ENCODE measurements at places on chromosomes 12 and 14.

DNA sequence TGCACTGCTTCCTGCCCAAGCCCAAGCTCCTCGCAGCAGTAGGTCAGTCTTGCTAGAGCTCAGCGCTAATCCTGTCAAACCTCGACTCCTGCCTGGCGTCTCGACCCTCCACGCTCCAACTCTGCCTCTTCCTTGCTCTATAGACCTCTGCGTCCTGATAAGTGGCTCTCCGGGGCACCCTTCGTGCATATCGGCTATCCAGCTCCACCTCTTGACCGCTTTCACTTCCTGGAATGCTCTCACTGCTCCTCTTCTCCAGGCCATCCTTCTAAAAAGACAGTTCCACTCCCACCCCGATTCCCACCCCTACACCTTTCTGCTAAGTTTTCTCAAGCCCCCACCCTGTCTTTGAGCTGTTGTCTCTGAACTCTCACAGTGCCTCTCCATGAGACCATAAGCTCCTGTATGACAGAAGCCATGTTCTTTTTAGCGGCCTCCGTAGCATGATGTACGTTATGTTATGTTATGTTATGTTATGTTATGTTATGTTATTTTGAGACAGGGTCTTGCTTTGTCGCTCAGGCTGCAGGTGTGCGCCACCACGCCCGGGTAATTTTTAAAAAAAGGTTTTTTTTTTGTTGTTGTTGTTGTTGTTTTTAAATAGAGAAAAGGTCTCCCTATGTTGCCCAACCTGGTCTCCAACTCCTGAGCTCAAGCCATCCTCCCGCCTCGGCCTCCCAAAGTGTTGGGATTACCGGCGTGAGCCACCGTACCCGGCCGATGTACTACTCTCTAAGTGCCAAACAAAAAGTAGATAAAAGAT, 601 bp downstream of the COX14 start:
- DNase-seq: no peak

GRCh38 chr12:103698752-103699560, 111.9 kb downstream of the STAB2 start:
- DNase-seq: no peak

DNA sequence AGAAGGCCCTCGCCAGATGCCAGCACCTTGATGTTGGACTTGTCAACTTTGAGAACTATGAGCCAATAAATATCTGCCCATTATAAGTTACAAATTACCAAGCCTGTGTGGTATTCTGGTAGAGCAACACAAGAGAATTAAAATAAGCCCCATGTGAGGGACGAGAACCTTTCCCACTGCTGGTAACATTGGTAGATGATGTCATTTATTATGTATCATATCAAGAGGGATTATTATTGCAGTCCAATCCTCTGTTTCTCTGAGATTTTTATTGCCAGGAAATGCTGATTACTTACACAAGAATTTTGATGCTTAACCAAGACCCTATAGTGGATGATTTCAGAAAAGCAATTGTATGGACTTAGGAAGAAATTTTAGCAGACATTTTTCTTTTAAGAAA, 40.3 kb upstream of the SLC24A4 start:
- DNase-seq: no peak

DNA sequence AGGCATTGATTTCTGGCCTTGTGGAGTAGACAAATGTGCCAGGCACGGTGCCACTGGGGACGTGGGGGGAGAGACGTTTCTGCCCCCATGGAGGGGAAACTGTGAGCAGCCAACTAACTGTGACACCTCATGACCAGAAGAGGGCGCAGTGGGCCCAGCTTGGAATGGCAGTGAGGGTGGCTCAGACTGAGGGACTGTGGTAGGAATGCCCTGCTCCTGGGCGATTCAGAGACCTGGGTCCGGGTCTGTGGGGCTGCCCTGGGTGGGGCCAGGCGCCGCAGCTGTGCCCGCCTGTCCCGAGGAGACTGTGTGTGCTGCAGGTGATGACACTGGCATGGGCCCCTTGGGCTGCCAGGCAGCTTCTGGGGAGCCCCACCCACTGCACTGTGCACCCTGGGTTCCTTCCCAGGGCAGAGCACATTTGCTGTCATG, 60.6 kb downstream of the SLC25A47 start:
- peak; percentile 64 for DNase-seq

- no peak for DNase-seq
Observed at GRCh38 chr14:101588286-101588975, 27.1 kb downstream of the DIO3 start.

Measured in EL (cell line).